ENCODE measurements at places on chromosomes 11 and 22.

DNA sequence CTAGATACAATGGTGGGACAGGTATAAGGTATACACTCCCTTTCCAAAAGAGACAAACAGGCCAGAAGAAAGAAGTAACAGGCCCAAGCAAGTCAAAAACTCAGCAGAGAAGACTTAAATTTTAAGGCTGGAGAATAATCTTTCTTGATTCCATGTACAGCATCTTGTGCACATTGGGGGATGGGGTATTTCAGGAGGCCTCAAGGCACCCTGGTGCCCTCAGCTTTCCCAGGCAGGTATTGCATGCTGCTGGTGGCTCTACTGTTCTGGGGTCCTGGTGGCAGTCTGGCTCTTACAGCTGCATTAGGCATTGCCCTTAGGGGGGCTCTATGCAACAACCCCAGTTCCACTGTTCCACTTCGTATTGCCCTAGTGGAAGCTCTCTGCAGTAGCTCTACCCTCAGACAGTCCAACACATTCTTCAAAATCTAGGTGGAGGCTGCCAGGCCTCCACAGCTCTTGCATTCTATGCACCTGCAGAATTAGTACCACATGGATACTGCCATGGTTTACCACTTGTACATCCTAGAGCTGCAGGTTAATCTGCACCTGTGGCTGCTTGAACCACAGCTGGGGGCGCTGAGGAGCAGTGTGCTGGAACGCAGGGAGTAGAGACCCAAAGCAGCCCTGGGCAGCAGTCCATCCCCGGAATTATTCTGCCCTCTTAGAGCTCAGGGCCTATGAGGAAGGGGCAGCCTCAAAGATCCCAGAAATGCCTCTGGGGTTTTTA, 4.2 kb upstream of the CTSC start:
- no peak for DNase-seq

DNA sequence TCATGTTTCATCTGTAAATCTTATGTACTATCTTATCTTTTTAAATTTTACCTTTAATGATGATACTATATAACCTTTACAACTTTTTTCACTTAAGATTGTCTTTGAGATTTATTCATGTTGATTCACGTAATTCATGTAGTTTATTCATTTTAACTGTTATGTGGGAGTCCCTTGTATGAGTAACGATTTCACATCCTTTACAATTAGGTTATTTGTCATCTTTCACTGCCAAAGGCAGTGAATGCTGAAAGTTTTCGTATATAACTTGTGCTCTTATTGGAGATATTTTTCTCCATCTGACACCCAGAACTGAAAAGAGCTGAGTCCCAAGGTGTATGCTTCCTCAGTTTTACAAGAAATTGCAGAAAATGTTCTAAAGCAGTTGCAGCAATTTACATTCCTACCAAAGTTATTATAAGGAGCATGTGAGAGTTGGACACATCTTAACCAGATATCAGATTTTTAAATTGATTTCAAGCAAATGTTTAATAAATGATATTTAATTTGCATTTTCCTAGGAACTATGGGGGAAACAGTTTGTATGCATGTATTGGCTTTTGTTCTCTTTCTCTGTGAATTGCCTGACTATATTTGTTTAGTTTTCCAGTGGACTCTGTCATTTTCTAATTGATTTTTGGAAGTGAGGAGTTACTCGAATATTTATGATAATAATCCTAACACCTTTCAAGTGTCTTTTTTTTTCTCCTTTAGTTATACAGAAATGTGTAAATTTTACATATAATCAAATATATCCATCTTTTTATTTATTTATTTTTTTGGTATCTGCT, 6.4 kb downstream of the ARL14EP start:
- DNase-seq: no peak

GRCh38 chr11:75930534-75930933, 115.5 kb downstream of the UVRAG start:
- no peak for DNase-seq

DNA sequence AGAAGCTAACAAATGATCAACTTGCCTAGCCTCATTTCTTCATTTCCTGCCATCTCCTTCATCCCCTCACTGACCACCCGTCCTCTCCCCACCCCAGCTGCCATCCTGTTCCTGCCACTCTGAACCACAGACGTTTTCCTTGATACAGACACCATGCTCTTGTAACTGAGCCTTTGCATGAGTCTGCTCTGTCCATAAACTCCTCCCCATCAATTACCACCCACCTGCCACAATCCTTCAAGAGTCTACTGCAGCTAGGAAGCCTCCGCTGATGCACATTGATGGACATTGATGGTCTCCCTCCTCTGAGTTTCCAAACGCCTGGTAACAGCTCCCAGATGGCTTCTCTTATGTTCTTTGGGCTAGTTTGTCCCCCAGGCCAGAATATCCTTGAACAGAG, 193.8 kb downstream of the DBX1 start:
- no peak for DNase-seq

GRCh38 chr11:110759972-110760381, 47.7 kb upstream of the ARHGAP20 start:
- DNase-seq: peak; percentile 33

DNA sequence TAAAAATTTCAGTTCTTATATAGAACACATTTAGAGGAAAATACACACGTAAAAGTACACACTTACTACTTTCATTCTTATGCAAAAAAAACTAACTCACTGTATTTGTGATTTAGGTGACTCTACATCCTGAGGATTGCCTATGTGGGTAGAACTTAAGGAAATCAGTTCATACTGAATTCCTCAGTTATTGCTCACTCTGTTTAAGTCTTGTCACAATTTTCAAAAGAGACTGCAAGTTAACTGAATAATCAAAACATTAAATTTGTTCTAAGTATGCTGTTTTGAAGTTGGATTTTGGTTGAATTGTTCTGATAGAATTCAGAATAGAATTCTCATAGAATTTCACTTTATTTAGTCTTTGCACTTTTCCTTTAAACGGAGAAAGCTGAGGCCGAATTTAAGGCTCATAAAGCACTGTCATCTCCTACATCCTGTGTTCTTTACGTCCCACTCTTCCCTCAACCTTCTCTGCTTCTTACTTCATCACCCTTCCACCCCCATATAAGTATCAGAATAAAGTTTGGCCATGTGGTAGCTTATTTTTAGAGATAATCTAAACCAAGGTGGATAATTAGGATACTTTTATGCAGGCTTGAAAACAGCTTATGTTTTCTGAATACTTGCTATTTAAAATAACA, 59.8 kb downstream of the APOL5 start:
- peak; percentile 64 for DNase-seq

GRCh38 chr11:66008468-66009101, 3.2 kb upstream of the CST6 start:
- no peak for DNase-seq

- DNase-seq: no peak
These were observed 16.2 kb upstream of the EIF4G2 start for GRCh38 chr11:10824888-10825287.

GRCh38 chr22:39205344-39206021, 39.3 kb downstream of the PDGFB start:
- DNase-seq: peak; percentile 57

GRCh38 chr22:28231441-28231840, 312.4 kb upstream of the PITPNB start:
- DNase-seq: no peak

DNA sequence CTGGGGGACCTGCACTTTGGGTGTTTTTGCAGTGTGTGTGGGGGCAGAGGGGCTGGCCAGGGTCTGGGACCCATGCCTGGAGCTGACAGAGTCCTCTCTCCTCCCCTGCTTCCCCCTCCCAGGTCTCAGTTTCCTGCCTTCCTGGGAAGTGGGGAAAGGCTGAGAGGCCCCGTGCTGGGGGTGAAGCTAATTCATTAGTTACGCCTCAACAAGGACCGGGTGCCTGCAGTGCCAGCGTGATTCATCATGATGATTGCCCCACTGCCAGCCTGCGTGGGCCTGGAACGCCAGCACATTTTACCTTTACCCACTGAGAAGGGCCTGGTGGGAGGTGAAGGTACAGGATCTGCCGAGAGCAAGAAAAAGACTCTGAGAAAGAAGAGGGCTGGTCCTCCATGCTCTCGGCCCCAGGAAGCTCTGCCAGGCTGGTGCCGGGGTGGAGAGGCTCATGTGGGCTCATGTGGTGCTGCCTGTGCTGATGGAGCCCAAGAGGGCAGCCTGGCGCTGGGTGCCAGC, 2.9 kb upstream of the LRRC10B start:
- DNase-seq: no peak

All from endothelial cell of umbilical vein (primary cell).